Inflammatory macrophage (primary cell): ENCODE measurements at places on chromosomes 3 and 15.

DNA sequence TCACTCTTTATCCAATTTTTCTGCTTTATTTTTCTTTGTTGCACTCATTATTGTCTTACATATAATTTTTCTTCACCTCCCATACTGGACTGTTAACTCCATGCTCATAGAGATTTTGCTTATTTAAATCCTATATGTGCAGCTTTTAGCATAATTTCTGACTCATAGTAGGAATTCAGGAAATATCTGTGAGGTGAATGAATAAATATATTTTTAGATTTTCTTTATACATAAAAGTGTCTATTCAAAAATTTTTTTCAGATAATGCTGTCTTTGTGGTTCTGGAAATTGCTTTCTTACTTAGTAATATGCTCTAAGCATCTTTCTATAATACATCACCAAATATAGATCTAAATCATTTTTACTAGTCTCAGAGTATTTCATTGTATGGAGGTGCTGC is 191.8 kb upstream of the SUCLG2 start:
- DNase-seq, result no peak

DNA sequence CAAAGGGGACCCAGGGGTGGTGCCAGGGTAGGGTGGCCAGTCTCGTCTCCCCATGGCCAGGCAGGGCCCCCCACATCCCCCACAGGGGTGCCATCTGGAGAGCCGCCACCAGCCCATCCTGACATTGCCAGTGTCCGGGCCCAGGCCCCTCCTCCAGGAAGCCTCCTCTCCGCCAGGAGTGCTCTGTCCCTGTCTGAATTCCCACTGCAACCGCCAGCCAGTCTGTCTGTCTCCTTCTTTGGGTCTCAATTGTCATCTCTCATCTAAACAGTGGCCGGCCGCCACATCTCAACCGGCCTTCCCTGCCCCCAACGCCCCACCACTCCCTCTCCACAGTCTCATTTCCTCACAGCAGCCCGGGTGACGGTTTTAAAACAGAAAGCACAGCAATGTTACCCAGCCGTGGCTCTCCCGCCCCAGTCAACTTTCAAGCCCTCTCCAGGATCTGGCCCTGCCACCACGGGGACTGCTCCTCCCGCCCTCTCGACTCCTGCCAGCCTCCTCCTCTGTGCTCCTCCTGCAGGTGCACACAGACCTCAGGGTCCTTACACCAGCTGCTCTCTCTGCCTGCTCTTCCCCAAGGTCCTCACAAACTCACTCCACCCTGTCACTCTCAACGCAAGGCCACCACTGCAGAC is 57.0 kb downstream of the IQSEC1 start:
- DNase-seq, result peak; percentile 69

GRCh38 chr3:66153481-66154443 is 67.0 kb upstream of the SLC25A26 start:
- DNase-seq, result no peak

DNA sequence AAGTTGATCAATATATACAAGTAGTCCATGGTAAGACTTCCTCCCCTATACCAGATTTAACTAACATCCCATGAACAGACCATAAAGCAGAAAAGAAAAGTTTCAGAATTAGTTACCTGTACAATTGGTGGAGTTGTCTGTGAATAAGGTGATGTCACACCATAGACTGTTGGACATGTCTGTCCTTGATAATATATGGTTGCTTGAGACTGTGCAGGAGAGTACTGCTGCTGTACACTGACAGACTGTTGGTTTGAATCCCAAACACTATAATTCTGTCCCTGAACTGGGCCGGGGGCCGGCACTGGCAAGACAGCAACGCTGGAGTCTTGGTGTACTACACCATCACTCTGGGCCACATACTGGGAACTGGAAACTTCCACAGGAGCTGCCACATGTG is 77.2 kb downstream of the NBEAL2 start:
- DNase-seq, result no peak

DNA sequence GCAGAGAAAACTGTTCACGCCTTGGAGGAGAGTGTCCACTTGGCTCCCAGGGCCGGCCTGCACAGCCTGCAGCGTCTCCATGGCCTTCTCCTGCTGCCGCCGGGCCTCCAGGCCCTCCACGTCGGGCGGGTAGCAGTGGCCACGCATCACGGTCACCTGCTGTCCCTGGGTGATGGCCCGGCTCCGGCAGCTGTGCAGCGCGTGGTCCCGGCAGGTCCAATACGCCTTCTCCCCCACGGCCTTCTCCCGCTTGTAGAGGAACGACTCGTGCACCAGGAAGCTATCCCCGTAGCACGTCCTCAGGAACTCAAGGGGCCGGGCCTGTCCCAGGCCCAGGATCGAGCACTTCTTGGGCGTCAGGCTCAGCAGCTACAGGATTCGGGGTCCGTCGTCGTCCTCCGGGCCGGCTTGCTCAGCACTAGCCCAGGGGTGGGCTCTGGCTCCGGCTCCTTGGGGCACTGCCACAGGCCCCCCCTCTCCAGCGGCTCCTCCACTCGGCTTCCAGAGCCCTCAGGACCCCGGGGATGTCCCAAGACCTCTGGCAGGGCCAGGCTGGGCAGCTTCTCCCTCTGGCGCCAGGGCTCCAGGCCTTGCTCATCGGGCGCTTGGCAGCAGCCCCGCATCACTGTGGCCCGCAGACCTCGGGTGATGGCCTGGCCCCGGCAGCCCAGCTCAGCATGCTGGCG is 83.6 kb upstream of the FXR1 start:
- DNase-seq, result no peak

DNA sequence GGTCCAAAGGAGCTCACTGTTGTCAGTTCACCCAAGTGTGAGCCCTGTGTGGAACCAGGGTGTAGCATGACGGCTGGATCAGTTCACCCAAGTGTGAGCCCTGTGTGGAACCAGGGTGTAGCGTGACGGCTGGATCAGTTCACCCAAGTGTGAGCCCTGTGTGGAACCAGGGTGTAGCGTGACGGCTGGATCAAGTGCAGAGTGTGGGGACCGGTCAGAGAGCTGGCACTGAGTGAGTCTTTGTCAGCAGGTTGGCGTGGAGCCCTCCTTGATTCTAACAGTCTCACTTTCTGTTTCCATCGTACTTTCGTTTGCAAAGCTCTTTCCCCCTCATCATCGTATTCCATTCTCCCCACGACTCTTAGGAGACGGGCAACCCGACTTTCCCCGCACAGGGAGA is 57.9 kb upstream of the DLG1 start:
- DNase-seq, result no peak

- no peak for DNase-seq
Observed at GRCh38 chr3:191301782-191302411, 27.3 kb upstream of the CCDC50 start.
